COR-L47 (cell line): ENCODE measurements at places on chromosomes 16 and 17.

DNA sequence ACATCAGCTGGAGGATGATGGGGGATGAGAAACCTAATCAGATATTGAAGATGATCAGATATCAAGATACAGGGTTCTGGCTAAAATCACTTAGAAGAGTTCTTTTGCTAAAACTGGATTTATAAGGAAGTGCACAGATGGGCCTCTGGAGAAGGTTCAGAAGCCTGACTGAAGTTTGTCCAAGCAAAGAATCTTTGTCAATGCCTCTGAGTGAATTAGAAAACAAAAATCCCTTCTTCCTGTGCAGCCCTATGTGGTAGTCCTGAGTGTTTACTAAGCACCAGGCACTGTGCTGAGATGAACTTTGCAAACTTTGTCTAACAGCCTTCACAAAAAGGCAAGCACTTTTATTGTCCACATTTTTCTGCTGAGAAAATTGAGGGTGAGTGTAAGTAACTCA, 11.4 kb upstream of the CENPV start:
- DNase-seq, result no peak

- no peak for DNase-seq
Measured at GRCh38 chr16:2859686-2860265, 1.8 kb upstream of the PRSS22 start.

- DNase-seq, result peak; percentile 10
Measured at GRCh38 chr17:8223356-8224126, 13.2 kb upstream of the AURKB start.

DNA sequence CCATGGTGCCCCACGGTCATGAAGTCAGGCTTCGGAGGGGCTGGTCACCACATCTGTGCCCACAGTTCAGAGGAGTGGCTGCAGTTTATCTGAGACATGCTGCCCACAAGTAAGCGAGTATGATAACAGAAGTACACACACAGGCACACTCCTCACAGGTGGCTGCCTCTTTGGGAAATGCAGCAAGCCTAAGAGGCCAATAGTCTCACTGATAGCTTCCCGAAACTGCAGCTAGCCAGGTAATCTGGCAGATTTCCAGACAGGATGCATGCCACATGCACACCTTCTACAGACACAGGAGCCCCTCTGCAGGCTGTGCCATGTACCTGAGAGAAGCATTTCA, 12.6 kb upstream of the GFOD2 start:
- no peak for DNase-seq

DNA sequence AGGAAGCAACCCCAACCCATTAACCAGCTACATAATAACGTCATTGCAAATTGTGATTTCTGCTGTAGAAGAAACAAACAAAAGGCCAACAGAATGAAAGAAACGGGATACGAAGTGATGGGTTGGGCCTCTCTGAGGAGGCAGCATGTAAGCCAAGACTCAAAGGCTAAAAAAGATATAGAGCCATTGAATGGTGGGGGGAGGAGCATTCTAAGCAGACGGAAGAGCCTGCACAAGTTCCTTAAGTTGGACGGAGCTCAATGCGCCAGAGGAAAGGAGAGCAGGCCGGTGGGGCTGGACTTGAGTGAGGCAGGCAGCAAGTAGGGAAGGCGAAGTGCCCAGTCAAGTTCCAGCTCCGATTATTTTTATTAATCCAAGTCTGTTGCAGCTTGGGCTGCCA, 160.3 kb downstream of the SHISA9 start:
- DNase-seq, result no peak

DNA sequence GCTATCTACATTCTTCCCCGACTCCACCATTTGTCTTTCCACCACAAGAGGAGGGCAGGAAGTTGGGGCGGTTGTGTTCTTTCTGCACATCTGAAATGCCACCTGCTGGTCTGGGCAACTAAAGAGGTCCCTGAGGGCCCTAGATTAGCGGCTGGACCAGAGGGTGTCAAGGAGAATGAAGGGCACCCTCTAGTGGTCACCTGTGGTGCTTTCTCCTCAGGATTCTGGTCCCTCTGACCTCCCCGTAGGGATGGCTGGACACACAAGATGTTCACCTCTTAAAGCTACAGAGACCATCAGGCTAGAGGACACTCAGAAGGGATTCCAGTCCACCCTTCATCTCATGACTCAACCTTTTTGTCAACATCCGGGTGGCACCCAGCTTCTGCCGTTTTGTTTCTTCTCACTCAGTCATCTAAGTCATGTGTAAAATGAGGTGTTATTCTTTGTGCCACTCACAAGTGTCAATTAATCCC, 2.9 kb upstream of the SCIMP start:
- peak; percentile 31 for DNase-seq

DNA sequence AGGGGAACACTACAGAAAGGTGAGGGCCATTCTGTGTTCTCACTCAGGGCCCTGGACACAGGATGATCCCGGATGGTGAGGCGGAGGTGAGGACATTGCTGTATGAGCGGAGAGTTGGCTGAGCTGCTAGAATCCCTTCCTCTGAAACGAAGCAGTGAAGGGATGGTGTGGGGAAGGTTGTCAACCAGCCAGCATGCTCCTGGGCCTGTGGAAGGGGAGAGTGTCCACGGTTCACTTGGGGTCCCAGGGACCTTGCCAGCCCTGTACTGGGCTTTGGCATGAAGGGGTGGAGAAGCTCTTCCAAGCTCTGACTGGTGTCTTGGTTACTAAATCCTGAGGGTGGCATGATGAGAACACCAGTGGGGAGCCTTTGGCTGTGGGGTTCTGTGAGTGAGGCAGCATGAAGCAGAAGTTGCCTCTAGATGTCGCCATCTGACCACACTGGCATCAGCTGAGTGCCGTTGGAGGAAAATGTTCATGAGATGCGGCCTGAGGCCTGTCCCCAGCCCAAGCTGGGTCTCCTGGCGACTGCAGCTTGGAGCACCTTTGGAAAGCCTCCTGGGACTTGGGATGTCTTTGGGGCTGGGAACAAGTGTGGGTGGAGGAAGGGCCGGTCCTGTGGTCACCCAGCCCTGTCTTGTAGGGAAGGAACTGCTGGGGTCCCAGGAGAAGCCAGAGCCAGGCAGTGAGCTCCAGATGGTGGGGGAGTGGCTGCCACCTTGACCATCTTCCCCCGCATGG, 14.8 kb downstream of the PDP2 start:
- peak; percentile 51 for DNase-seq

DNA sequence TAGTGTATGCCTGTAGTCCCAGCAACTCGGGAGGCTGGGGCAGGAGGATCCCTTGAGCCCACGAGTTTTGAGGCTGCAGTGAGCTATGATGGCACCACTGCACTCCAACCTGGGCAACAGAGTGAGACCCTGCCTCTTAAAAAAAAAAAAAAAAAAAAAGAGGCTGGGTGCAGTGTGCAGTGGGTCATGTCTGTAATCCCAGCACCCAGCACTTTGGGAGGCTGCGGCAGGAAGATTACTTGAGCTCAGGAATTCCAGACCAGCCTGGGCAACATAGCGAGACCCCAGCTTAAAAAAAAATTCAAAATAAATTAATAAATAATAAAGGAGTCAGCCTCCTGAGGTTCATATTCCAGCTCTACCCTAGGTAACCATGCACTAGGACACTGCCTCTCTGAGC, 9.6 kb upstream of the CNOT1 start:
- no peak for DNase-seq
